Fibroblast of skin of left quadriceps (primary cell): ENCODE measurements at places on chromosomes 1 and 21.

- no peak for DNase-seq
Observed at GRCh38 chr21:41928621-41929220, 25.1 kb downstream of the C2CD2 start.

DNA sequence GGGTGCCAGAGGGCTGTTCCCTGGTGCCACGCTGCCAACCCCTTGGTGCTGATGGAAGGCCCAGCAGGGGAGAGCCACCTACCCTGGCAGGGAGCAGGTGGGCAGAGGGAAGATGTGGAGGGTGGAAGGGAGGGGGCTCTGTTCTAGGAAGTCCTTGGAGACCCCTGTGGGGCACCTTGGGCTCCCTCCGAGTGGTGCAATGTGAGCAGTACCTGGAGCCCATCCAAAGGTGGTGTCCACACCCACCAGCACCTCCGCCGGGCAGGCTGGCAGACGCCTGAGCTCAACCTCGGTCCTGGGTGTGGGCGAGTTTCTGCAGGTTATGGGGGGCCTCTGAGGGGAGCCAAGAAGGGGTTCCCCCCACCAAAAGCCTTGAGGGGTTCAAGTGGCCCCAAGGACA is 11.3 kb upstream of the DNMT3L start:
- DNase-seq = no peak

DNA sequence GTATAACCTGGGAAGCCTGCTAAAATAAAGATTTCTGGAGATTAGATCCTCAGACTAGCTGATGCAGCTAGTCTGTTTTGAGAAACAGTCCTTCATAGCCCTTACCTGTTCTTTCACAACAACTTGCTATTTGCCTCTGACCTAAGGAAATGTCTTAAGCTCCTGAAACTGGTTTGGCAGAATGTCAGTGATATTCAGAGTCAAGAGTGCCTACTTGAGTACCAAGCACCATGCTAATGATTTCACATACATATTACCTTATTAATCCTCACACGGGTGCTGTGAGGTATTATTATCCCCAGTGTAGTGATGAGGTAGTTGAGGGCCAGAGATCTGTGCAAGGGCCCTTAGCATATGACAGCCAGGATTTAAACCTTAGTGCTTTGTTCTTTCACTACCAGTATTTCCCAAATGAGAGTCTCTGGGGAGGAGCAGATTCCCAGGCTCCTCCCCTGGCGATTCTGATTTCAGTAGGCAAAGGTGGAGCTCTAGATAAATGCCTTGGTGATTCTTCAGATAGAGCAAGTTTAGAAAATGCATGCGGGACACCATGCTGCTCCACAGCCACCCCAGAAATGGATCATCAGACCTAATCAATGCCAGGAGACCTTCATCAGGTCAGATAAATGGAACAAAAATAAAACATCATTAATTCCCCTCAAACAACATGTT is 47.4 kb upstream of the WNT2B start:
- no peak for DNase-seq

DNA sequence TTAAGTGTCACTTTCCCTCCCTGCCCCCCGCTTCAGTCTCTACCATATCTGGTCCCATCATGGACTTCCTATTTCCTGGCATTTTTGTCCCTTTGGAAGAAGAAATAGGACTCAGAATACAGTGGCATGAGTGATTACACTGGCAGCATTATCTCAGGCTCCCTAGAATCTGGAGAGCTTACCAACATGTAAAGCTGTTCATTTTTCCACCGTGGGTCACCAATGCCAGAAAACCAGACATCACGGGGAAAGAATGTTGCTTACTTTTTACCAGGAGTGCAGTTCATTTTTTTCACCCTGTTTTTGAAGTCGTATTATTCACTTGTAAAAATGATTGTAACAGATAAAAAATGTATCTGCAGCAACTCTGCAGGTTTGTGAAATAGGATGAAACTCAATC is 44.8 kb downstream of the BACH1 start:
- peak; percentile 57 for DNase-seq
